ENCODE measurements at places on chromosomes 2 and 18.

DNA sequence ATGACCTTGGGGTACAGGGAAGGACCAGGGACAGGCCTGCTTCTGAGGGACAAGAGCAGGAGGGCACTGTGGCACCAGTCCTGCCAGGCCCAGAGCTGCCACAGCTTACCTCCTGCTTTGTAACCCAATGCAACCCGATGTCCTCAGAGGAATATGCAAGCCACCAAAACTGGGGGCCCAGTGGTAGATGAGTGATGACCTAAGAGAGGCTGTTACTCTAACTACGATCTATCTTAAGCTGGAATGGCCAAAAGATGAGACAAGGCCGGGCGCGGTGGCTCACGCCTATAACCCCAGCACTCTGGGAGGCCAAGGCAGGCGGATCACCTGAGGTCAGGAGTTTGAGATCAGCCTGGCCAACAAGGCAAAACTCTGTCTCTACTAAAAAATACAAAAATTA lies 12.8 kb downstream of the CYB5A start:
- DNase-seq: no peak

GRCh38 chr18:55018602-55019001 lies 59.3 kb upstream of the CCDC68 start:
- DNase-seq: no peak

- DNase-seq: no peak
Observed at GRCh38 chr2:6653281-6653750, 212.4 kb downstream of the CMPK2 start.

DNA sequence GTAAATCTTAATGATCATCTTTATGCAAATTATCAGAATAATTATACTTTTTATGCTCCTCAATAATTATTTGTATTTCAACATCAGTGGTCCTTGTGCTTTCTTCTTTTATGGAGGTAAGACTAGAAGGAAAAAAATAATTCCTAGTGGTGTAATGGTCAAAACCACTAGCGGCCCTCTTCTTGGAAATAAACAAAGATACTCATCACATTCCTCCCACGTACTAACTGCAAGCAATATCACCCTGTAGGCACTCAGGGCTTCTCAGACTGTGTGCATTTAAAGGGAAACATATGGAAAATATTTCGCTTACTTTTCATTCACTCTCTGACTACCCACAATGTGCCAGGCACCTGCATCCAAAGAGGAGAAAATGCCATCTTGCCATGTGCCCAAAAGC lies 263.7 kb downstream of the DOK6 start:
- DNase-seq: no peak

DNA sequence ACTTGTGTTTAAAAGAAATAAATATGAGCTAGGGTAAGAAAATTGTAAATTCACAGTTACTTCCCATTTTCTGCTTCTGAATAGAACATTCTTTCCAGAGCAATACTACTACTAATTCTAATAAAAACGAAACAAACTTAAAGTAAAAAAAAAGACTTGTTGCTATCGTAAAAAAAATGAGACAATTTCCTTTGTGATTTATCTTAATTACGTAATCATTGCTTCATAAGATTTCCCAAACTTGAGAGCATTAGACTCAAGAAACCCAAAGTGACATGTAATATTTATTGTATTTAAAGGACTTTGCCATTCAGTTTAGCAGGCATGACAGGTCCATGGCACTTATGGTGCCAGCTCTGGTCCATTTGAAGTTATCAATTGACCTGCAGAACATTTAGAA lies 153.8 kb downstream of the AQP4 start:
- DNase-seq: no peak

DNA sequence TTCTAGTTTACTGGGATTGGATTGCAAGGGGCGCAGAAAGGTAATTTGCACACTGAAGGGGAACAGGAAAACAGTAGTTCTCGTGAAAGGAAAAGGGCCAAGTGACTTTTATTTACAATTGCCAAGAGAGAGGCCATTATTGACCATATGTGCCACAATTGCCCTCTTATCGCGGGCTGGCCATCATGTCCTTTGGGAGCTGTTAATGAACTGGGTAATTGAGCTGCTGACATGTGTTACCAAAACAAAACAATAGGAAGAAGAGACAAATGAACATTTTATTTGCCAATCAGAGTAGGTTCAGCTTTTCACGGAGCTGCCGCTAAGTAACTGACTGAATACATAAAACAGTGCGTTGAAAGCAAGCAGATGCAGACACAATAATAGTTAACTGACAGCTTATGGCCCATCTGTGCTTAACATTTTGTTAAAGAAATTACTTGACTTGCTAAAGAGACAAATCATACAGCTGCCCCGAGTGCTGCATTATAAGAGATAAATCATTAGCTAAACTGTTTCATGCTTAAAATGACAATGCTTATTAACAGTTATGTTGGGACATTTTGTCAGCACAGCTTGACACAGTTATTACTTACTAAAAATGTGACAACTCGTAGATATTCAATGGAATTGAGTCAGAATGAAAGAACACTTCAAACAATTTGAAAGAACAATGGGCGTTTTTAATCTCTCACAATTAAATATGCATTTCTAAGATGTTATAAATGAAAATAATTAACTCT lies 57.5 kb downstream of the PAX3 start:
- DNase-seq: no peak

- DNase-seq: no peak
Observed at GRCh38 chr2:224209555-224210285, 170.6 kb upstream of the SERPINE2 start.

DNA sequence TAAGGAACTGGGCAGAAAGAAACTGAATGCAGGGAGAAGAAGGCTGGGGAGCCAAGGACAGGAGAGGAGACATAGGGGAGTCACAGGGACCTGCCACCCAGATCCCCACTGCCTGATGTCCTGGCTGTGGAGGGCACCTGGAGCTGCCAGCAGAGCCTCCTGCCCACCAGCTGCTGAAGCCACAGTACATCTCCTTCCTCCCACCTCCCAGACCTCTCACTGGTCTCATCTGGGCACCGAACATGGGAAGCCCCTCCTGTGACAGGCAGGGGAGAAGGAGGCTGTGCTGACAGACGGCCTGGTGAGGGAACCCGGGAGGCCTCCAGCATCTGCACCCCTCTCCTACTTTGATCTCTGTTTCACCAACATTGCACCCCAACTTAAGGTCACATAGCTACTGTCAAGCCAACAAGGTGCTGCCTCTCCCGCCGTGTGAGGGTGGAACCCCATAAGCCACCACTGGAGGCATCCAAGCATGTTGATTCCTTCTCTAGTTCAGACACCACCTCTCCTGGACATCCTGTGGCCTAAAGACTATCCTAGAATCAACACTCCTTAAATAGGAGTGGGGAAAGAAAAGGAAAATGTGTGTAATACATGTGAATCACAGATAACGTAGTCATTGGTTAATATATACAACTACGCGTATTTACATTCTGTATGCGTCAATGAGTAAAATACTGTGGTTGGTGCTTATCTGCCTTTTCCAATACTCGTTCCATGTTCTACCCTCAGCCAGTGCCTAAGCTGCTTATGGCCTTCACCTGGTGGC lies 3.5 kb upstream of the RNPEPL1 start:
- no peak for DNase-seq

GRCh38 chr18:78969574-78970315 lies 9.9 kb upstream of the SALL3 start:
- no peak for DNase-seq

GRCh38 chr18:79523736-79524180 lies 128.0 kb downstream of the NFATC1 start:
- peak; percentile 35 for DNase-seq

- DNase-seq: no peak
Observed at GRCh38 chr2:219461047-219461514, 26.4 kb downstream of the SPEG start.

DNA sequence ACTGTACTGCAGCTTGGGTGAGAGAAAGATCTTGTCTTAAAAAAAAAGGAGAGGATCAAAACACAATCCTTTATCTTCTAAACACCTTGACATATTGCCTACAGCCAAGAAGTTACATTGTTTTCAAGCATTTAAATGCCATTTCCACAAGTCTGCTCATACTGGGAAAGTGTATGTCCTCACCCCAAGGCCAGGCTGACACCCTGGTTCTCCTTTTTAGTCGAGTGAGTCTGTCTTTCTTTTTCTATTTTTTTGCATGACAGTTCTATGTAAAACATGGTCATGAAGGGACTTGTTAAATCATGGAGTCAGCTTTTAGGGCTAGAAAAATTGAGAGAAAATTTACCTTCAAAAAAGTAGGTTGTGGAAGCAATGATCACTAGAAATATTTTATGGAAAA lies 233.3 kb downstream of the FAM210A start:
- DNase-seq: no peak

DNA sequence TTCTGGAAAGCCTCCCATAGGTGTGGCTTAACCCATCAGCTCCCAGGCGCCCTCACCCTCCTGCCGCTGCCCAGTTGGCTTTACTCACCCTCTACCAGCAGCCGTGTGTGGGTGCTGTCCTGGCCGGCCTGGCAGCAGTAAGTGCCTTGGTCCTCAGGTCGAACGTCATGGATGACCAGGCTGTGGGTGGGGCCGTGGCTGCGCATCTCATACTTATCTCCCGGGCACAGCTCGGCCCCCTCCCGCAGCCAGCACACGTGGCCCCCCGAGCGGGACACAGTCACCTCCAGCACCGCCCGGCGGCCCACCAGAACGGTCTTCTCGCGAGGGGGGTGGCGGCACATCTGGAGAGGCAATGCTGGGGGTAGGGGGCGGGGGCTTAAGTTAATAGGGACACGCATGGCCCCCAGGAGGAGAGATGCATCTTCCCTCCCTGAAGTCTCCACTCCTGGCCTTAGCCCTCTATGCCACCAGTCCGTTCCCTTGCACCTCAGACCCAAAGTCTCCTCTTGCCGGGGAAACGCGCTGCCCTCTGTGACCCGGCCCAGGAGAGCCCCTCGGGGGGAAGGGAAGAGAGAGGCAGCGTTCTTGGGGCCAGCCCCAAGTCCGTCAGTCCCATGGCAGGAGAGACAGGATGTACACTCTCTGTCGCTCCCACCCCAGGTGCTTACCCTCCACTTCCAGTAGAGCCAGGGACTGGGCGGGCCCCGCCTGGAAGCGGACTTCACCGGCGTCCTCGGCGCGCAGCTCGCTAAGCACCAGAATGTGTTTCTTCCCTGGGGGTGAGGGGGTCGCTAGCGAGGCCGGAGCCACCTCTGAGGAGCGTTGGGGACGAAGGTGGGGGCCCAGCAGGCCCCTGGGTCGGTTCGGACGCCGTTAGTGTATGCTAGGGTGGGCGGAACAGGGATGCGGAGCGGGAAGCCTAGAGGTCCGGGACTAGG lies 7.9 kb downstream of the TMEM198 start:
- DNase-seq: no peak

DNA sequence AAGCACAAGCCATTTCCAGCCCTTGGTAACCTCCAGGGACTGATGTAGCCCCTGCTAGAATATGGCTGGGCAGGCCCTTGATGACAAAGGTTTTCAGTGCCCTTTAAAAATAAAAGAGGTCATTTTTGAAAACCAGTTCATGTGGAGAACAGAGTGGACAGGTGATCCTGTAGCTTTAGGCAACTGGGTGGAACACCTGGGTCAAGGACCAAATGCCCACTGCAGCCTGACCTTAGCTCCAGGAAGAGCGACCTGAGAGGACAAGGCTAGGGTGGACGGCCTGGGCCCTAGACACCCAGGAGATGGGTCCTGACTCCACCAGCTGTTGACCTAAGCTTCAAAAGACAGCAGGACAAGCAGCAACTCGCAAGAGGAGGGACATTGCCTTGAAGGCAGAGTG lies 116.6 kb downstream of the LIPG start:
- no peak for DNase-seq

GRCh38 chr18:50441016-50441415 lies 66.2 kb downstream of the SKA1 start:
- DNase-seq: no peak

- DNase-seq: no peak
Observed at GRCh38 chr18:61898640-61899101, 5.9 kb upstream of the RNF152 start.

- no peak for DNase-seq
Observed at GRCh38 chr2:238157506-238158017, 1.2 kb upstream of the ERFE start.

- no peak for DNase-seq
Observed at GRCh38 chr2:204339212-204339715, 206.0 kb upstream of the PARD3B start.

DNA sequence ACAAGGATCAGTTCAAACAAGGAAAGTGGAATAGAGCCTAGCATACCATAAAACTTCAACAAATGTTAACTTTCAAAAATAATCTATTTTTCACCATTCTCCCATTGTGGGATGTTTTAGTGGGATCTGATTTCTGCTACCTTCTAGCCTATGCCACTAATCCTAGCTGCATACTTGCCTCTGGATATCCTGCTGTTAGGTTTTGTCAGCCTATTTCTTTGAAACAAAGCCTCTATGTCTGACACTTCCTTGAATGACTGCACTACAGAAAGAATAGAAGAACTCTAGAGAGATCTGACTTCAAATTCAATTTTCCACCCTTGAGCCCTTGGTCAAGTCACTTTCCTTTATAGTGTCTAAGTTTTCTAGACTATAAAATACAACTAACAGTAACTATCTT lies 291.5 kb downstream of the PTH2R start:
- DNase-seq: no peak

- no peak for DNase-seq
Observed at GRCh38 chr2:29226375-29226774, 111.2 kb downstream of the CLIP4 start.

- DNase-seq: no peak
Observed at GRCh38 chr2:8677646-8678592, 3.9 kb upstream of the ID2 start.

DNA sequence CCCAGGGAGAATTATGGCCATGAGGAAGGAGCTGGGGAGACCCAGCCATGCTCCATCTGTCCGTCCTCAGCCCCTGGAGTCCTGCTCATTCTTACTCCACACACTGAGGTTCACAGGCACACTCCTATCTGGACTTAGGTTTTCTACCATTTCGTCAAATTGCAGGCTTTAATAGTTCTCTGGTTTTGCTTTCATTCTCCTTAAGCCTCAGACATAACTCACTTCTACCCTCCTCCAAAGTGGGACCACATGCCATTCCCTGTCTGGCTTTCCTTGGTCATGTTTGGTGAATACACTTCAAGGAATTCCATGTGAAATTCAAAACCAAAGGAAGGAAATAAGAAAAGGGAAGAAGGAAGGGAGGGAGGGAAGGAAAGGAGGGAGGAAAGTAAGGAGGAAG lies 115.7 kb downstream of the CMPK2 start:
- DNase-seq: no peak

DNA sequence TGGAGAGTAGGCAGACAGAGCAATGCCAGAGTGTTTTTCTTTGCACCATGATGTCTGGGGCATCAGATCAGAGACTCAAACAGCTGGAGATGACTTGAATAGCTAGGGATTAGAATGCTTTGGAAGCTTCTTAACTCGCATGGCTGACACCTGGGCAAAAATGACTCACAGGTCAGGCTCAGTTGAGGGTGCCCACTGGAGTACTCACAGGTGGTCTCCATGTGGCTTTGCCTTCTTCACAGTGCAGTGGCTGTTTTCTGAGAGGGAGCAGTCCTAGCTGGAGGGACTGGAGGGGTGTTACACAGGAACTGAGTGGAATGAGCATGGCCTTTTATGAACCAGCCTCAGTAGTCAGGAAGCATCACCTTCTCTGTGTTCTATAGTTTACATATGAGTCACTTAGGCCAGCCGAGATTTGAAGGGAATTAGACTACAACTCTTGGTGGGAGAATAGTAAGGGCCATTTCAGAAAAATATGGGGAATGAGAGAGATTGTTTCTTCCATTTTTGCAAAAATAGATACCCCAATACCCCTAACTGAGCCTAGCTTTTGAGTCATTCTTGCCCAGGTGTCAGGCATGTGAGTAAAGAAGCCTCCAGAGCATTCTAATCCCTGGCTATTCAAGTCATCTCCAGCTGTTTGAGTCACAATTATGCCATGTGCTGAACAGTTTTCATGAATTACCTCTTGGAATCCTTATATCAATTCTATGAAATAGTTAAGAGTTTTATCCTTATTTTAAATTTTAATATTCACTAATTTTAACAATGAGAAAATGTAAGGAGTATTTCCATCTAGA lies 7.1 kb upstream of the PPP1R1C start:
- DNase-seq: no peak
